ENCODE measurements at places on chromosomes 11 and 22.

GRCh38 chr22:24186352-24186740 lies 5.1 kb downstream of the SUSD2 start:
- no peak for DNase-seq

GRCh38 chr22:39697790-39698430 lies 127.4 kb downstream of the CACNA1I start:
- no peak for DNase-seq

GRCh38 chr11:15216678-15217077 lies 102.0 kb downstream of the INSC start:
- DNase-seq = no peak

DNA sequence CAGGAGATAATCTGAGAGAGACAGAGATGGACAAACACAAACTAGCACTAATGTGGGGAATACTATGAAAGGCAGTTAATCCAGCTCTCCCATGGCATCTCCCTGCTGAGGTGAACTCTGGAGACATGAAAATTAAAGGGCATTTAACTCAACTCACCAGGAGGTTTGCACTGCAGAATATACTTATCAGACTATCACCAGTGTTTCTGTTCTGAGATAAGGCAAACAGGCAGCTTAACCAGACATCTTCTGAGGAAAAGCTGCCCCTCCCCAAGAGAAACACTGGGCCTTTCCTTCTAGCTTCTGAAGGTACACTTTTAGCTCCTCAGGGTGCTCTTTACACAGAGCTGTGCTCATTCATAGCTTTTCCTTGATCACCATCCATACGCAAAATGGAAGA lies 85.5 kb downstream of the AMBRA1 start:
- DNase-seq = no peak

DNA sequence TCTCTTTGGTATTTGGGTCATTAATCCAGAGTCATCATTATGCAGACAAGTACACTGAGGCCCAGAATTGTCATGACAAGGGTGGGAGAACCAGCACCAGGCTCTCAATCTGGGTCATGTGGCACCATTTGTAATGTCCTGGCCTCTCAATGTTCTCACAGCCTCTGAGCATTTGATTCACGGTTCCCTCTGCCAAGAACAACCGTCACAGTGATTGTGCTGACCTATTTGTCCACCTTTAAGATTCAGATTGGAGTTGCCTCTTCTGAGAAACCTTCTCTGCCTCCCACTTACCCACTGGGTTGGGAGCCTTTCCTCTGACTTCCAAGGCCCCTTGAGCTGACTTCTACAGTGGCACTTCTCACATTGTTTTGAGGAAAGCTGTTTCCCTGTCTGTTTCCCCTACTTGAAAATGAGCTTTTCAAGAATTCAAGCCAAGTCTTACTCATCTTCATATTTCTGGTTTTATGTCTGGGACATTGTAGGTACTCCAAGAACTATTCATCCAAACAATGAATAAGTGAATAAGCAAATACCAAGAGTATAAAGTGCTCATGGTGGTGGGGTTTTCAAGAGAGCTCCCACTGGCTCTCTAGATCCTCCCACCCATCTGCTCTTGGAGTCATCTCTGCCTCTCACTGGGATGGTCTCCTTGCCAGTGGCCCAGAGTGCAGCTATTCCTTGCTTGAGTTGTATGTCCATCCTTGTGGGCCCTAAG lies 126.4 kb upstream of the E2F8 start:
- peak; percentile 85 for DNase-seq

- peak; percentile 34 for DNase-seq
Measured at GRCh38 chr11:18987454-18988231, 48.4 kb upstream of the MRGPRX1 start.

DNA sequence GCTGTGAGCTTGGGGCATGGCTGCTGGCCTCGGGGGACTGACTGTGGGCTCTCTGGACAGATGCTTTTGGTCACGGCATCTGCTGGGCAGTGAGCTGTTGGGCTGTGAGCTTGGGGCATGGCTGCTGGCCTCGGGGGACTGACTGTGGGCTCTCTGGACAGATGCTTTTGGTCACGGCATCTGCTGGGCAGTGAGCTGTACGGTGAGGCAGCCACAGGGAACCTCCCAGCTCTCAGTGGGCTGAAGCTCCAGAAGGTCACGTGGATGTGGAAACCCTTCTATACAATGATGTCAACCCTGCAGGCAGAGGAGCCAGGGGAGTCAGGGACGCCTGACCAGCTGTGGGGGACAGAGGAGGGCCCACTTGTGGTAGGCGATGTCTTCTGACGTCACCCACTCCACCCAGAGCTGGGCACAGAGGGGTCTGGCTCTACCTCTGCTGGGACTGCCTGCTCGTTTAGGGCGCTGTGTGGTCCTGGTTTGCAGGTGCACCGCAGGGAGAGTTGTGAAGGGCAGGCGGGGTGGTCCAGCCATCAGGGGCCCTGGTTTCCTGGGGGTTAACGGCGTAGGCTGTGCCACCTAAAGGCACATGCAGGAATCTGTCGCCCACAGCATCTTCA lies 1331.3 kb downstream of the BRD1 start:
- DNase-seq = no peak

DNA sequence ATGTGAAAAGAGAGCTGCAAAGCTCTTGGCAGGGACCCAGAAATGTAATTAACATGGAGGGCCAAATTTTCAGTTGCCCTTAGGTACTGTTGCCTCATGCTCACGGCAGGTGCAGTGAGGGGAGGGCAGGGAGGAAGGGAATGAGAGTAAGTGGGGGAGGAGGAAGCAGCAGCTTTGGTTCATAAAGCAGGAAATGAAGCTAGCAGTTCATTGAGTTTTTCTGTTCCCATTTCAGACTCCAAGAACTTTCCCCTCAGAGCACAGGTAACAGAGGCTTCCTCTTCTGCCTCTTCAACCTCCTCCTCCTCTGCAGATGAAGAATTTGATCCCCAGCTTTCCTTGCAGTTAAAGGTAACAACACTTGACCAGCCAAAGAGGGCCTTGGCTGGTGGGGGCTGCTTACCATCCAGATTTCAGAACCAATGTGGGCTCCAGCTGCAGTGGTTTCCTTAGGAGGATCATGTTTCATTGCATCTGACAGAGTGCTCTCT lies 57.9 kb upstream of the PARVA start:
- no peak for DNase-seq

- peak; percentile 23 for DNase-seq
Measured at GRCh38 chr11:128318856-128319474, 268.4 kb downstream of the ETS1 start.

DNA sequence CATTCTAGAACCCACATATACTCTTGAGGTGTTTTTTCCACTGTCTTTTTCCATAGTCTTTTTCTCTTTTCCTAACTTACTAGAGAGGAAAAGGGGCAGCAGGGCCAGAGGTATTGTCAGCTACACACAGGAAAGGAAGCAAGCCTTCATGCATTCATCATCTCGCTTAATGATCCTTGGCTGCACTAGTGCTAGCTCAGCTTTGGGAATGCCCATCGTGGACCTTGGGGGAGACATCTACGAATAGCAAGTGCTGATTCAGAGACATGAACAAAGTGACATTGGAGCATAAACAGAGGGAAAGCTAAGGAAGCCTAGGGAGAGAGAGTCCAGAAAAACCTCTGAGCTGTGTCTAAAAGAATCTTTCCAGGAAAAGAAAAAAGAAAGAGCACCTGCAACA lies 466.3 kb upstream of the ARHGAP42 start:
- no peak for DNase-seq

- DNase-seq = no peak
Measured at GRCh38 chr11:79006854-79007253, 432.2 kb upstream of the NARS2 start.

DNA sequence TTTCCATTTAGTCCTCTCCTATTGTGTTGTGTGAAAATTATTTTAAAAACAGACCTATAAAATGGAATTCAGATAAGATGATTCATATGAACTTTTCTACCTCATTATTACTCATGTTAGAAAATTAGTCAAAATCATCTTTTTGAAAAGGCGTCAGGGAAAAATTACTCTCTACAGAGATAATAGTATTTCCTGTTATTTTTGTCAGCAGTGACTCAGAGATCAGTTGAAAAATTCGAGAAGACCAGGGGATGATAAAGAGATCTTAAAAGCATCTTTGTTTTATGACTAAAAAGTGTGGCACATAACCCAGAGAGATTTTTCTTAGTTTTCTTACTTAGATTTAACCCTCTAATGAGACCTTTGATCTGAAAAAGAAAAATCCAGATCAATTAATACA lies 157.9 kb upstream of the CARD18 start:
- DNase-seq = peak; percentile 81

GRCh38 chr11:120001178-120002090 lies 136.5 kb downstream of the TRIM29 start:
- no peak for DNase-seq

- no peak for DNase-seq
Measured at GRCh38 chr11:65578667-65579066, 2.8 kb downstream of the EHBP1L1 start.

- no peak for DNase-seq
Measured at GRCh38 chr11:63012430-63012829, 3.2 kb downstream of the SLC22A8 start.

DNA sequence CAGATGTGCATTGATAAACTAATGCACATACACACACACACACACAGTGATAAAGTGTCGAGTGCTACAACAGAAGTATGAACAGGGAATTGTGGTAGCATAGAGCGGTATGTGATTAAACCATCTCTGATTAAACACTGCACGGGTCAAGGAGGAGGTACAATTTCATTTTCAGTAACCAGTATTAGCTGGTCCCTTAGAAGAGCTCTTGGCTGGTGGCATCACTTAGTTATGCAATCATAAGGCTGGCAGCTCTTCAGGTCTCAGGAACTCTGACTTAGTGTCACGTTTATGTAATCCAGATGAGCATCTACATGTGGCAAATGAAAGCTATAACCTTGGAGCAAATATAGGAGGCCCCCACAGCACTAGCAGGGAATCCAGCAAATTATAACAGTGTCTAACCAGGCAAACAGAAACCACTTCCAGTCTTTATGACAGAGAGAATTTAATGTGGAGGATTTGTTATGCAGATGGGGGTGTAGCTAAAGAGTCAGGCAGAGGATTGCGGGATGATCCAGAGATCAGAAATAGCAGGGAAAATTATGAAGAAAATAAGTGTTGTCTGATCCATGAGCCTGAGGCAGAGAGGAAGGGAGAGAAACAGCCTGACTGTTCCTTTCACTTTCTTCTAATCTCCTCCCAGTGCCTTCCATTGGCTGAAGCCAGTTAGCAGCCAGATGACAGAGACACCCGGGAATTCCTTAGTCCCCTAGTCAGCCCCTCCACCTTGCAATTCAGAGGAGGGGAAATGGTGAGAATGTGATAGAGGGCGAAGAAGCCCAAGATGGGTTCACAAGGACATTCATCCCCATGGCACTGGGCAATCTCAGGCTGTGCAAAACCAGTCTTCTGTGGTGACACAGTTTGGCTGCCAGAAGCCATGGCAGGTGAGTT lies 533.1 kb upstream of the TENM4 start:
- peak; percentile 8 for DNase-seq

GRCh38 chr11:62958547-62959421 lies 26.0 kb downstream of the SLC22A6 start:
- peak; percentile 32 for DNase-seq

- DNase-seq = peak; percentile 51
Measured at GRCh38 chr11:95790933-95791708, 823 bp downstream of the CEP57 start.

- DNase-seq = peak; percentile 64
Measured at GRCh38 chr11:74018331-74019005, 9.6 kb upstream of the UCP3 start.

DNA sequence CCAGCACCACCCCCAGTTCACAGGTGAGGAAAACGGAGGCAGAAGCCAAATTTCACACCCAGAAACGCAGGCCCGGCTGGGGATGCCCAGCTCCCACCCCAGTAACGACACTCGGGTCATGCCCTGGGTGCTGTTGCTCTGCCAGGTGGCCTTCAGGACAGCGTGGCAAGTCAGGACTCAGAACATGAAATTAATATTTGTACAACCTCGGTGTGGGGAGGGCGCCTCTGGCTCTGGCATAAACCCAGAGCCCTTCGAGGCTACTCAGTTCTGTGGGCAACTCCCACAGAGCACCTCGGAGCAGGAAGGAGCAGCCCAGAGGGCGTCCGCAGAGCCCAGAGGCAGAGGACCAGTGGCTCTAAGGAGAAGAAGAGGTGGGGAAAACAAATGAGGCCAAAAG lies 71.6 kb downstream of the CELSR1 start:
- no peak for DNase-seq

- peak; percentile 82 for DNase-seq
Measured at GRCh38 chr22:18048441-18048898, 24.1 kb upstream of the MICAL3 start.

DNA sequence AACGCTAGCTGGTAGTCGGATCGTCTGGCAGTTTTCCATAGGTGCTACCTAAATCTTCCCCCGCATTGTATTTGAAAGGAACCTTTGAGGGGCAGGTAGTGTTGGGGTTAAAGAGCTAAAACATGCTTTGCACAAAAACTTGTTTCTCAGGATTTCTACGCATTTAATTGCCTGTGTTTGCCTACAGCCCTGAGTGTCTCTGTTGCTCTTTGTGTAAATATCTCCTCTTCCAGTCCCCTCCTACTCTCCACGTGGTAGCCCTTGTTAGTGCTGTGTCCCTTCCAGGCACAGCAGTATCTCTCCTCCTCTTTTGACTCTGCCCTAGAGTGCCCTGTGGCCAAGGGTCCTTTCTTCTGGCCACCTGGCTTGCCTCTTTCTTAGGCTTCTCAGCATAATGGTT lies 81.7 kb downstream of the BARX2 start:
- DNase-seq = no peak

DNA sequence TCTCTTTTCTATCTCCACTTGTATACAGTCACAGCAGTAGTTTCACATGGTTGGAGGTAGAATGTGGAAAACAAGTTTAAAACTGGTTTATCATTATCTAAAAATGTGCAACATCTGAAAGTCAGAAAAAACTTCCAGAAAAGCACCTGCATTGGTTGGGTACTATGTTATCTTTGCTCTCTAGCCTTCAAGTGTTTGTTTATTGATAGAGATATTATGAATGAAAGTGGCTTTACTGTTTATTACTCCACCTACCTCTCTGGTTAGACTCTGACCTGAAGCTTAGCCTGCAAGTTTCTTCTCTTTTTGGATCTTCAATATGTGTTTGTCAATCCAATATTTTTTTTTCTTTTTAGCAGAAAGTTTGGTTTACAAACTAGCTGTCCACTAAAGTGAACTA lies 2161.4 kb upstream of the RAG2 start:
- no peak for DNase-seq

DNA sequence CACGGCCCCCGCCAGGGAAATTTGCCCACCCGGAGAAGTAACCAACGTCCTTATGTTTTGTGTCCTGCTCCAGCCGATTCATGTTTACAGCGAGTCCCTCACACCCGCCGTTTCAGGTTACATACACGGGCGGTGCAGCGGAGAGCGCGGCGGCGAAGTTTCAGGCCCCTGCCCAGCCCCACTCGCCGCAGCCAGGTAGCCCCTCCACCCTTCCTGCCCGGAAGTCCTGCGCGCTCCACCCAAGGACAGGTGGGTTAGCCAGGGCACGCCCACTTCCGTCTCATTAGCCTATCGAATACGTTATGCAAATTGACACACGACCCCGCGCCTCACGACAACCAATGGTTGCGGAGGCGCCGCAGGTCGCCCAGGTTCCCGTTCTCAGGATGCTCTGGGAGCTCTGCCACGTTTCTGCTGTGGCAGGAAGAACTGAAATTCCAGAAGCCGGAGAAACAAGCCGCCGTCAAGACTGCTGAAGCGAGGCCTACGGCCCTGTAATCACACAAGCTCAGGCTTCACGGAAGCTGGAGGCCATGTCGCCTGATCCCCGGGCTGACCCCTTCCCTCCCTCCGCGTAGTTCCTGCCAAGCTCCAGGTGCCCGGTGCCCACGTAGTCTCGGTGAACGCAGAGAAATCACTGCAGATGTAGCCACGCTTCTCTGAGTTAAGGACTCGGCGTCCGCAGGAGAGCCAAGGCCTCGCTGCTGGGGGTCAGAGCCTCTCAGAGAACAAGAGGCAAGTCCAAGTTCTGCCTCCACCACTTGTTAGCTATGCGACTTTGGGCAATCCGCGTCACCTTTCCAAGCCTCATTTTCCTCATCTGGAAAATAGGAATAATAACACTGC lies 22.4 kb upstream of the MYH9 start:
- peak; percentile 30 for DNase-seq

Data from EH (cell line).